ENCODE measurements at places on chromosomes 1 and 21. TPM values are rescaled to one million over a fixed set of nuclear protein-coding genes. Genes with fewer than 3 reads are reported as not detected.

GRCh38 chr1:222867316-222867715 lies 52.5 kb downstream of the DISP1 start:
- DNase-seq = no peak

DNA sequence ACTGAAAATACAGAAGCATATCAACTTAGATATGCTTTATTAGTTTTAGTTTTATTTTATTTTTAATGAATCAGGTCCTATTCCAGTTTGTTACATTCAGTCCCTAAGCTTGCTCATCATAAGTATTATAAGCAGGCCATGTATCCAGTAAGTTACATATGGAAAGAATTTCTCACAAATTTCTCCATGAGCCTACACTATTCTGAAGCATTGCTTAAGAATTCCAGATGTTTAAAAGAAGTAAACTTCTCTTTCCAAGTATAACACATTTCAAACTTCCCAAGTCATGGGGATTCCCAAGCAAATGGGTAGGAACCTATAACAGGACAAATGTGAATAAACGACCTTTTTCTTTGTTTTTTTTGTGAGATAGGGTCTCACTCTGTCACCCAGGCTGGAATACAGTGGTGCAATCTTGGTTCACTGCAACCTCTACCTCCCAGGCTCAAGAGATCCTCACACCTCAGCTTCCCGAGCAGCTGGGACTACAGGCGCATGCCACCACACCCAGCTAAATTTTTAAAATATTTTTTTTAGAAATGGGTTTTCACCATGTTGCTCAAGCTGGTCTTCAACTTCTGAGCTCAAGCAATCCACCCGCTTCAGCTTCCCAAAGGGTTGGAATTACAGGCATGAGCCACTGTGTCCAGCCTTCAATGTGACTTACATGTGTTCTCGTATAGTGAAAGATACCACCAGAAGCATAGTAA lies 39.0 kb downstream of the ST7L start:
- no peak for DNase-seq

DNA sequence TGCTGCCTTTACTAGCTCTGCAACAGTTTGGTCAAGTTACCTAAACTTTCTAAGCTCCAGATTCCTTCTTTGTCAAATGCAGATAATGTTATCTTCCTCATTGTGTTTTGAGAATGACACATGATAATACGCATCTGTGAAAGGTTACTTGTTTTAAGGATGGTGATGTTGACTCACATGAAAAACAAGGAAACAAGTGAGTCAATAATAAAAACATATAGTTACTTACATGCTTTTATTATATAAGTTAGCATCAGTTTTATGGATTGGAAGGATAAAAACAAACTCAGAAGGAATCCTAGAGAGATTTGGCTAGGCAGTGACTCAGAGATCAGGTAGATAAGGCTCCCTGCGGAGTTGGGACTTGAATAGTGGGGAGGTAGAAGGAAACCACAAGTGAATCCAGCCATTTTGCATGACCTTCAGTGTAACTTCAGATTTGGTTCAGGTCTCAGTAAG lies 144.6 kb downstream of the LMO4 start:
- peak; percentile 55 for DNase-seq

DNA sequence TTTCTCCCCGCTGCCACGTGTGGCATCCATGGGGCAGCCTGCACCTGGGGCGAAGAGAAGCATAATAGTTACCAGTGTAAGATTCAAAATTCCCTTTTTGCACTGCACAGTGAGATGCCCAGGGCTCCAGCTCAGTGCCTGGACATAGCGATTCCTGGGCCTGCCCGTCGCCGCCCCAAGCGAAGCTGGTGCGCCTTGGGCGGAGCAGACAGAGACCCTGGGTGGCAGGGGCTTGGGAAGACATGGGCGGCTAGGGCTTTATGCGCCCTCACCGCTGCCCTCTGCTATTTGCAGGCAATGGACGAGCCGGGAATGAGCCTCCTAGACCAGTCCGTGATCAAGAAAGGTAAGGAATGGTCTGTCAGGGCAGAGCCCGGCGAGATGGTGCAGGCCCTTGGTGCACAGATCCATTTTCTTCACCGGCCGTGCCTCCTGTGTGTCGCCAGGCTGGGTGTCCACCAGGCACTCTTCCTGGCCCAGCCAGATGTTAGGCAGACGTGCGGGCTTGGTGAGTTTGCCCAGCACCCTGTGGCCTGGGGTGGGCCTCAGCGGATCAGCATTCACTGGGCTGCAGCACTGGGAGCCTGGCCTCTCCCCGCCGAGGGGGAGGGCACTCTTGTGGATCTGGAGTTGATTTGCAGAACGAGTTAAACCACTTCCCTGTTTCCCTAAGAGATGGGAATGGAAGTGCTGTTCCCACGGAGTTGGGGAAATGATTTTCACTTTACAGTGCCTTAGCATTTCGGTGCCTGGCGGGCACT lies 1.7 kb downstream of the TFAP2E start:
- no peak for DNase-seq

DNA sequence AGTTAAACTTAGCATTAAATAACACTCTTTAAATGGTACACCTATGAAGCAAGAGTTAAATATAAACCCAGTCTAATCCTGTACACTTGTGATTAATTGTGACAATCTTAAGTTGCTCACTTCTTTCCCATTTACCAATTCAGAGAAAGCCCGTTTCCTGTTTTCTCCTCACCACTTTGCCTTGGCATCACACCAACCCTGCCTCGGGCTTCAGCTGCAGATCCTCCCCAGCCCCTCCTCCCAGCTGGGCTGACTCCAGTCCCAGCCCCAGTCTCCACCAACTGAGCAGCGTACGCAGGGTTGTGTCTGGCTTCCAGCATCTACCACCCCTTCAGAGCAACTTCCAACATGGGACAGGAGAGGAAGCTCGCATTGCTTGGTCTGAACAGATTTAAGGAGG lies 4.1 kb downstream of the PYCR2 start:
- DNase-seq = peak; percentile 85

- DNase-seq = no peak
Observed at GRCh38 chr1:29436181-29436785, 200.0 kb downstream of the PTPRU start.

DNA sequence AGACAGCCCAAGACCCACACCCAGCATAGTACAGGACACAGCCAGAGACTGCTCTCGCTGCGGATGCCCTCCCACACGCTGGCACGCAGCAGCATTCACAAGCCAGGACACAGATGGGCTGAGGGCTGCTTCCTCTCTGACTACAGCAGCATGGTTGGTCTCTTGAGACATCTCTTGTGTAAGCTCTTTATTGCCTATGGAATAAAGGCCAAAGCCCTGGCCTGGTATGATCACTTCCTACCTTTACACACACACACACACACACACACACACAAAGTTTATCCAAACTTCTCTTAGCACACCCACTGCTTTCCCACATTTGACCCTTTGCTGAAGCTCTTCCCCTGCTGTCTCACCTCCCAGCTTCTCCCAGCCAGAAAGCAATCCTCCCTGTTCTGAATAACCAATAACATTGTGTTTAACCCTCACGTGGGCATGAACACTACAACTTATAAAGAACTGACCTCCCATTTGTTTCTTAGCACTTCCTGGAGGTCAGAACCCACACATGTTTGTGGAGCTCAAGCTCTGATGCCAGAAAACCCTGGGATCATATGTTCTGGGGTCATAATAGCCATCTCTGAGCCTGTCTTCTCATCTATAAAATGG lies 1.2 kb upstream of the LUZP1 start:
- no peak for DNase-seq

DNA sequence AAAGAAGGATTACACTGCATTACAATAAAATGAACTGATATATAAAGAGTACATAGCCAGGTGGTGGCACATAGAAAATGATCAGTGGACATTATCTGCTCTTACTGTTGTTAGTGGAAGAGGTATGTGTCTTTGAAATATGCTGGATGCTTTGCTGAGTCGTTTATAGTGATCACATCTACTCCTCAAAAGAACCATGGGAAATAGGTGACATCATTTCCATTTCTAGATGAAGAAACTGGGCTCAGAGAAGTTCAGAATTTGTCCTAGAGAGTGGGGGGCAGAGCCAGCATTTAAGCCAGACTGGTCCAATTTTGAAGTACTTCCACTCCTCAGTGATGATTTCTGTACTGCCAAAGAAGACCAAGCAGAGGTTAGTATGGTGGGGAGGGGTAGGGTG lies 34.0 kb upstream of the BACH1 start:
- DNase-seq = no peak

GRCh38 chr1:173222149-173223030 lies 15.3 kb upstream of the TNFSF4 start:
- no peak for DNase-seq

DNA sequence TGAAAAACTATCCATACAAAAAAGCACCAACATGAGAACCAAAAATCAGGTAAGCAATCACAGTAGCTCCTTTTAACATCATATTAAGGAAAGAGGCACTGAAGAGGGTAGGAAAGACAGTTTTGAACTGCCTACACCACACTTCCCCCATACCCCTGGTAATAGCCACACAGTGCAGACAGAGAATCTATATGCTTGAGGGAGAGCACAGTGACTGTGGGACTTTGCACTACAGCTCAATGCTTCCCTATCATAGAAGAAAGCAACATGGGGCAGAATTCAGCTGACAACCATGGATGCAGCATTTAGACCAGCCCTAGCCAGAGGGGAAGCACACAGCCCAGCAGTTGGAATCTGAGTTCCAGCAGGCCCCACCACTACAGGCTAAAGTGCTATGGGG lies 7.9 kb upstream of the TEX50 start:
- DNase-seq = no peak

DNA sequence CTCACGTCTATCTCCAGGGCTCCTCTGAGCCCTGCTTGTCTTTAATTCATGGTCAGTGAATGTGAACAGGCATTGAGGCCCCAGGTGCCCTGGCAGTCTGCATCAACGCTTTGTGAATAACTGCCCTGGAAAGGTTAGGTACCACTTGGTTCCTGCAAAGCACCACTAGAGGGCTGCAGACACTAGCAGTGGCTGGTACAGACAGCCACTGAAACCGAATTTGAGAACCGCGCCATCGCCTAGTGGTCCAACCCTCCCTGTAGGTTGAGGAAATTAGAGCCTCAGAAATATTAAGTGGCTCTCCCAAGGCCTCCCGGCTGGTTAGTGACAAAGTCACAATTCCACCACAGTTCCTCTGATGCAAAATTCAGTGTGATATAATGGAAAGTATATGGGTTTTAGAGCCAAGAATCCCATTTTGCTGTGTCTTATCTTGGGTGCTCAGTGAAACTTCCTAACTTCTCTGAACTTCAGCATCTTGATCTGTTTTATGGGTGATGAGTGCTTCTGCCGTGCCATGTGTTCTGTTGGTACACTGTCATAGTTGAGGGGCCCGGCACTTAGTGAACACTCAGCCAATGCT lies 46.2 kb upstream of the BCL9 start:
- peak; percentile 80 for DNase-seq

DNA sequence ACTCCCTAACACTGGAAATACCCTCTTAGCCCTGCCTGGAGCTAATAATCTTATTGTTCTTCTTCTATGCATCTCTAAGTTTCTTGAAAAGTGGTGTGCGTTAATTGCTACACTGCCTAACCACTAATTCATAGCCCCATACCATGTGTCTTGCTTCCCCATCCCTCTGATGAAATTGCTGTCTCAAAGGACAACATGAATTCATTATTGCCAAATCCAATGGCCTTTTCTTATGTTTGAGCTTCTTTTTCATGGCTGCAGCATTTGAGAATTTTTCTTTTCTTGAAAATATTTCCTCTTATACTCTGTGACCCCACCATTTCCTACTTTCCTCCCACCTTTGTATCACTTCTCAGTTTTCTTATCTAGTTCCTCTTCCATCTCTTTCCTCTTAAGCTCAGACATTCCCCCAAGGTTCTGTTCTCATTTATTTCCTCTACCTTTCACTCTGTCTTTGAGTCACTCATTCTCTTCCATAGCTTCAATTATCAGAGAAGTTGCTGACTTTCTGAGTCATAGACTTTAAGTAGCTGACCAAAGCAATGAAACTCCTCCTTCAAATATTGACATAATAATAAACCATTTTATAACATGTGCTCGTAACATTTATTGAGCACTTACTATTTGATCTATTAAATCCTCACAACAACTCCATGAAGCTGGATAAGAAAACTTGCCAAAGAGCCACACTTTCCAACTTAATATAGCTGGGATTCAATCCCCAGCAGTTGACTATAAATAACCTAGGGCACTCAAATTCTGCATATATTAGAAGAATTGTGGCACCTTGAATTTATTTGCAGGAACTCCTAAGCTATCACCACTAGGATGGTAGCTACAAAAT lies 35.5 kb upstream of the ATP6V1G3 start:
- DNase-seq = no peak

DNA sequence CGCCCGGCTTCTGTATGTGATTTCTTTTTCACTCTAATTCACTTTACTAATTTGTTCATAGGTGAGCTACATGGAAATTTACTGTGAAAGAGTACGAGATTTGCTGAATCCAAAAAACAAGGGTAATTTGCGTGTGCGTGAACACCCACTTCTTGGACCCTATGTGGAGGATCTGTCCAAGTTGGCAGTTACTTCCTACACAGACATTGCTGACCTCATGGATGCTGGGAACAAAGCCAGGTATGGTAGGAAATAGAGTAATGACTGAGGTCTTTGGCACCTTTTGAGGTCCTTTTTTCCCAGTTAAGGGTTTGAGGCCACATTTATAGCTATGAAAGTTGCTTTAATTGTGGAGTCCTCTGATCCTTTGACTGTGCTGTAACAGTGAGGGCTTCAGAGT lies 56.9 kb downstream of the KIF1B start:
- DNase-seq = no peak

- no peak for DNase-seq
Observed at GRCh38 chr1:209103092-209103491, 480.4 kb upstream of the CAMK1G start.

- no peak for DNase-seq
Observed at GRCh38 chr1:47617381-47618221, 179.8 kb downstream of the FOXD2 start.

GRCh38 chr1:208256091-208256490 lies 11.9 kb upstream of the PLXNA2 start:
- no peak for DNase-seq

DNA sequence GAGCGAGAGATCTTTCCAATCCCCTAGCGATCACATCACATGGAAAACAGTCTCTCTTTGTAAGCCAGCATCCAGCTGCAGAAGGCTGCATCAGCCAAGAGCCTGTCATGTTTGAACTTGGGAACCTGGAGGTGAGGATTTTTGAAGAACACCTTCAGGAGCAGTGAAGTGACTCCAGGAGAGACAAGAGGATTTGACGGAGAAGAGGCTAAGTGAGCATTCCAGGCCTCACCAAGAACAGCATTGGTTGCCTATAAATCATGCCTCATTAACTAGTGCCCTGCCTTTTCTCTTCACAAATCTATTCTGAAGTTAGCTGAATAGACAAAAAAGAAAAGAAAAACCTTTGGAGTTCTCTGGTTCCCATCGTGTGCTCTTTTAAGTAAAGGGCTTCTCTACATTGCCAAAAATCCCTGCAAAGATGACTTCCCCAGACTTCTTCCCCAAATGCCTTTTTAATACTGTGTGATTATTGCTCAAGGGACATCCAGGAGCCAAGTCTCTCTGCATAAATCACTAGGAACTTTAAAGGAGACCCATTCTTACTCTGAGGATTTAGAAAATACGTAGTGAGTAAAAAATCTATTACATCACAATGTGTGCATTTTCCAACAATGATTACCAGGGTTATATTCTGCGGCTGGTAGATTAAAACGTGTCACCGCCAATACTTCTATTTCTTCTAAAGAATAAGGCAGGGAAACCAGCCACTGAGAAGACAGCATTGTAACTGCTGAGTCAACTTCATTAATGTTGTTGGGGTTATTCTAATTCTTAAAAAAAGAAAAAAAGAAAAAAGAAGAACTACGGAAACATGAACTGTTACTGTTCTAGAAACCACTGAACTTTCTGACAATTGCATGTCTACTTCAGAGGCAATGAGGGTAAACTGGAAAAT lies 95.2 kb downstream of the KIF14 start:
- no peak for DNase-seq

The ERICH3 gene
- not detected for total RNA-seq

The CHRNB2 gene
- not detected for total RNA-seq

All from A172 (cell line).